Urothelium cell line (cell line): ENCODE measurements at places on chromosomes 4 and X.

DNA sequence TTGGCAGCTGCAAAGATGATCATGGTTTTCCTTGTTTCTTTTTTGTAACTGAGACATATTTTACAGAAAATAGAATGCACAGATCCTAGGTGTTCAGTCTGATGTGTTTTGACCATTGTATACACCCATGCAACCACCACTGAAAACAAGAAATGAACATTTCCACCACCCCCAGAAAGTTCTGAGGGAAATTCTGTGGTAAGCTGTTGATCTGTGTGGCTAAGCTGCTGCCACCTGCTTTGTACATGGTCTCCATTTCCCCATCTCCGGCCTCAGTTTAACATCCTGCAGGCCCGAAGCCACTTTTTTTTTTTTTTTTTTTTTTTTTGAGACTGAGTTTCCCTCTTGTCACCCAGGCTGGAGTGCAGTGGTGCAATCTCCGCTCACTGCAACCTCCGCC is 65.3 kb downstream of the NYX start:
- DNase-seq = no peak

- DNase-seq = no peak
Observed at GRCh38 chrX:685120-686032, 54.8 kb downstream of the SHOX start.

GRCh38 chrX:118228041-118228440 is 111.4 kb upstream of the KLHL13 start:
- DNase-seq = no peak

DNA sequence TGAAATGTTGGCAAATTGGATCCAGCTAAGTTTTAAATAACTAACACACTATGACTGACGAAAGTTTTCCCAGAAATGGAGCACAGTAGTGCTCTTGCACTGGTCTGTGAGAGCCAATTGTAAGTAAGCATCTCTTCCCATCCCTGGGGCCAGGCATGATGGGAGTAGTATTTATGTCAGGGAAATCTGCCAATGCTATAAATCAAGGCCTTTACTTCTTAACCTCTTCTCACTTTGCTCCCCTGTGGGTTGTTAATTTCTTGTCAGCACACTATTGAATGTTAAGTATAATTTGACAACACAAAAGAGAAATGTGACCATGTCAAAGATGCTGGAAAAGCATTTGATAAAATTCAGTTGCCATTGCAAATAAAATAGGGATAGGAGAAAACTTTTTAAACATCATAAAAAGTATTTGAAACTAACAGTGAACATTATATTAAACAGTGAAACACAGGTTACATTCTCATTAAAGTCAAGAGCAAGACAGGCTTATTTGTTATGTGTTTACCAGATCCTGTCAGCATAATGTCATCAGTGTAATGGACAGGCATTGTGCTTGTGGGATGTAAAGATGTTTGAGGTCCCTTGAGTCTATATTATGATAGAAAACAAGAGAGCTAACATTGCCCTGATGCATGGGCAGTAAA is 5.0 kb downstream of the F8A1 start:
- DNase-seq = no peak

GRCh38 chr4:143377611-143378099 is 41.0 kb downstream of the GAB1 start:
- no peak for DNase-seq

DNA sequence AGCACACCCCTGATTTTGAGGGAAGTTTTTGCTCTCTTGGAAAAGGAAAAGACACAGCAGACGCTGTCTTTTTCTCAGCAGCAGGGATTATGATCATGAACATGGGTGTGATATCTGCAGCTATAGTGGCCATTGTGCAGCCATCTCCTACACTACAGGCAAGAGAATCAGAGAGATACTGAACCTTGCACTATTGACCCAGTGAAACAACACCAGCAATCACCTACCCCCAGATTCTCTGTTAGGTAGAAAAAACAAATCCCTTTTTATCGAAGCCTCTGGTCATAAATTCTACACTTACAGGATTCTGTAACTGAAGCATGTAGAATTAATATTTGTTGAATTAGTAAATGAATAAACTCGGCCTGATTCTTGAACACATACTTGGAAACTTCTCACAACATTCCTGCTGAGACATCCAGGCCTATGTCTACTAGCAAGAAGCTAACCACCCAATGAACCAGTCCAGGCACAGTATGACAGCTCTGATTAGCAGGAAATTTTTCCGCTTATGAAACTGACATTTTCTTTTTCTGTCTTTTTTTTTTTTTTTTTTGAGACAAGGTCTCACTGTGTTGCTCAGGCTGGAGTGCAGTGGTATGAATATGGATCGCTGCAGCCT is 5.0 kb upstream of the AFAP1 start:
- DNase-seq = no peak

DNA sequence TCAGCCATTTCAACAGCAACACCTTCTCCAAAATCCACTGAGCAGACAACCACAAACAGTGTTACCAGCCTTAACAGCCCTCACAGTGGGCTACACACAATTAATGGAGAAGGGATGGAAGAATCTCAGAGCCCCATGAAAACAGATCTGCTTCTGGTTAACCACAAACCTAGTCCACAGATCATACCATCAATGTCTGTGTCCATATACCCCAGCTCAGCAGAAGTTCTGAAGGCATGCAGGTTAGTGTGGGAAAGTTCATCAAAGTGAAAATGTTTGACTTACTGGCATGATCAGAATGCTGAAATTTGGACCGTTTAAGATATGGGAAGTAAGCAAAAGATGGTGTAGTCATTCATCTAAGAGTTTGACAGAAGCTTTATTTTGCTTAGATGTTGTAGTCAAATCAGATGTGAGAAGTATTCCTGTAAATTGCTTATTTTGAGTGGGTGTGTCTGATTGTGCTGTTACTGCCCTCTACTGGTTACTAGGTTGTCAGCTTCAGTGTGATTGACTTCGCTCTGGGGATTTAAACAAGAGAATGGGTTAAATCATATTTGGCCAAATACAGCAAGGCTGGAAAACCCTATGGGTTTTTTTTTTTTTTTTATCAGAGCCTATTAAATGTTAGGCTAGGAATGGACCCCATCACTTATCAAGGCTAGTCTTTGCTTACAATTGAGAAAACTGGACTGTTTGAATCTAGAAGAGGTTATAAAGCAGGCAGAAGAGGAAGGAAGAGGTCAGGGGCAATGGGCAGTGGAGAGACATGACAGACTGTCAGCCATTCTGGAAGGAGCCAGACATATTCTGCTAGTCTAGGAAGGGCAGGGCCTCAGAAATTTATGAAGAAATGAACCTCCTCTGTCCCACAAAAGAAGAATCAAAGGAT is 130.3 kb downstream of the DIPK2B start:
- peak; percentile 12 for DNase-seq

DNA sequence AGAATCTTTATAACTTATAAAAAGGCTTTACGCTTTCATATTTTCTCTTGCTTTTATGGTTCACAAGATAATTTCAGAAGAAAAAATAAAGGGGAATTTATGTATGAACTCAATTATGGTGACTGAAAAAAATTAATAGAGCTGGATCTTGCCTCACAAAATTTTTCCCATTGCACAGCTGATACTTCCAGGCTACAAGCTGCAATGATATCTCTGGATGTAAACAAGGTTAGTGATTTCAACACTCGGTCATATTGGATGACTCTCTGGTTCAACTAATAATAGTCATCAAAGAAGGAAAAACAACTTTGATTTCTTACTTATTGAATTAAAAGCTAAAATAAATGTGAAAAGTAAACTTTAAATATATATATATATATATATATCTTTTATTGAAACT is 868.0 kb downstream of the FAT4 start:
- no peak for DNase-seq

DNA sequence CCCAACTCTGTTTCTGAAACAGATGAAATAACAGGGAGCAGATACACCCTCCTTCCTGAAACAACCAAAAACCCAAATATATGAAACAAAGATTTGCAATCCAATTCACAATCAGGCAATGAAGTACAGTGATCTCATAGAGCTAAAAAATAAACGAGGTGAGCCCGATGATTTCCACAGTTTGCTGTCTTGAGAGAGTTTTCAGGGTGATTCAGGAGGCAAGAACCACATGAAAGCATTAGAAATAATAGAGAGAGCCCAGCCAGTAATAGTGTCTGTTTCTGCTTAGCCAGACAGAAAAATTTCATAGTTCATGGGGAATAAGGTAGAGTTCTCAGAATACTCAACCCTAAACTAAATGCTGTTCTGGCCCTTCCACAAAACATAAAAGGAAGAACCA is 296.2 kb downstream of the PDHA2 start:
- DNase-seq = no peak

DNA sequence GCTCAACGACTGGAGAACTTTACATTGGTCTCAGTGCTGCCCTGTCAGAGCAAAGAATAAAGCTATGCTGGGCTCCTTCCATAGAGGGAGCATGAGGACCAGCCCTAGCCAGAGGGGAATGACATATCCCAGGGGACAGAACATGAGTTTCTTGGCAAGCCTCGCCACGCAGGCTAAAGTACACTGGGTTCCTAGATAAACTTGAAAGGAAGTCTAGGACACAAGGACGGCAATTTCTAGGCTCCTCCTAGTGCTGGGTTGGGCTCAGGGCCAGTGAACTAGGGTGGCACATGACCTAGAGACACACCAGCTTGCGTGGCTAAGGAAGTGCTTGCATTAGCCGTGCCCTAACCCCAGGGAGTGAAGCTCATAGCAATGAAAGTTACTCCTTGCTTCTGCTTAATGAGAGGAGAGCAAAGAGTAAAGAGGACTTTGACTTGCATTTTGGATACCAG is 141.0 kb downstream of the MAB21L2 start:
- no peak for DNase-seq

GRCh38 chr4:90745176-90745575 is 618.0 kb downstream of the CCSER1 start:
- peak; percentile 51 for DNase-seq

- DNase-seq = no peak
Observed at GRCh38 chr4:128221586-128221985, 66.0 kb downstream of the PGRMC2 start.

DNA sequence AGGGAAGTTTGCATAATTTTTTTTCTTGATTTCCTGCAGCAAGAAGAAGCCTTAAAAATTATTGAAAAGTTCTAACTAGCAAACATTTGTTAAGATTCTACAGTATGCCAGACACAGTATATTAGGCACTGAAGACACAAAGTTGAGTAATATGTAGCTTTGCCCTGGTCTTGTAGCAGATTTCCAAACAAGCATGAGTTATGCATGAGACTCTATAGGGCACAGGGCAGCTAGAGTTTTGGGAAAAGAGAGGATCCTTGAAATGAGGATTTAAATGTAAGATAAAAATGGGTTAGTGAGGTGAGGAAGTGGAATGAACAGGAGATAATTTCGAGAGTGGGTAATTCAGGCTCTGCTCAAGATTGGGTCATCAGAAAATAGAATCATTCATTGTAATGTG is 8.6 kb upstream of the GPRIN3 start:
- no peak for DNase-seq

DNA sequence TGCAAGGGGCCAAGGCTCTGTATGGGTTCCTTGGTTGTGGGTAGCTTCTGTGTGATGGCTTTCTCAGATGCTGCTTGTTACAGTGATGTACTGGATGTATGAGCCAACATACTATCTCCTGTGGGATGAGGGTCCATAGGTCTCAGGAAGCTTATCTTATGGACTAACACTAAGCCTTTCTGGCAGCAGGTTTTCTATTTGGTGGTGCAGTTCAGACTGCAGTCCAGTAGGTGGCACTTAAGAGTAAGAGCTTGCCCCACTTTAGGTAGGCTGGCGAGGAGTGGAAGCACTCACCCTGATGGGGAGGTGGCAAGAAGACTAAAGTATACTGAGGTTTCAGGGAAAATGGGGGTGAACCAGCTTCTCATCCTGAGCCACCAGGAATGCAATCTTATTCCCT is 306.7 kb upstream of the MAOA start:
- DNase-seq = peak; percentile 23

DNA sequence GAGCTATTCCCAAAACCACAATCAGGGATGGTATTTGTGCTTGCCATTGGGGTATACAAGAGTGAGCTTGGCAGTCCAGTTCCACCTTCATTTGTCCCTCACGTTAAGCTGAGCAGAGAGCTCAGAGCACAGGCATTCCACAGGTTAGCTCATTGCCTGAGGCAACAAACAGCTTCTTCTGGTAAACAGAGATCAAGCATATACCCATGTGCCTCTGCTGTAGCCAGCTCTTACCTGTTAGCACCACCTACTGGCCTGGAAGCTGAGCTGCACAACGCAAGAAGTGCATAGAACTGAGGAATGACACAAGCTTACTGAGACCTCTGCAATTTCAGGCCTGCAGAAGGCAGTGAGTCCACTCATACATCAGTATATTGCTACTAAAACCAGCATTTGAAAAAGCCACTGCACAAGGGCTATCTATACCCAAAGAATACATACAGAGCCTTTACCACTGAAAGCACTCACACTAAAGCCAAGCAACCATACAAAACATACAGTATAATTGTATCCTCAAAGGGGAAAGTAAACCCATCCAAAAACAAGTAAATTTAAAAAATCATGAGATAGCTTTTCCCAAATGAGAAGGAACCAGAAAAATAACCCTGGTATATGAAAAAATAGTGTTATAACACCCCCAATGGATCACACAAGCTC is 258.3 kb upstream of the GABRA2 start:
- peak; percentile 16 for DNase-seq
